ENCODE measurements at places on chromosomes 11 and 22.

DNA sequence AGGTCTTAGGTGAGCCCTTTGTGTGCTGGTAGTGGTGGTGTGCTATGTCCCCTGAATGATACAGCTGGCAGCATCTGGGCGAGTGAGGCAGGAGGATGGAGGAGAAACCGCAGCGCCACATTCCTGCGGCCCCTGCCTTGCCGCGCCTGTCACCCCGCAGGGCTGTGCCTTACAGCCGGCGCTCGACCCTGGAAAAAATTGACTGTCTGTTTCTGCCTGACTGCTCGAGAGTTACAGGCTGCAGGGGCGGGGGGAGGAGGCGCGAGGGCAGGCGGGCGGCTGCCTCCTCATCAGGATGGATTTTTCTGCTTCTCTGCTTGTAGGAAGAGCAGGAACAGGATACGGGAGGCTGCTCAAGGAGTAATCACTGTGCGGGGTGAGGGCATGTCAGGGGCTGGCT, 443.4 kb downstream of the MIAT start:
- no peak for DNase-seq

DNA sequence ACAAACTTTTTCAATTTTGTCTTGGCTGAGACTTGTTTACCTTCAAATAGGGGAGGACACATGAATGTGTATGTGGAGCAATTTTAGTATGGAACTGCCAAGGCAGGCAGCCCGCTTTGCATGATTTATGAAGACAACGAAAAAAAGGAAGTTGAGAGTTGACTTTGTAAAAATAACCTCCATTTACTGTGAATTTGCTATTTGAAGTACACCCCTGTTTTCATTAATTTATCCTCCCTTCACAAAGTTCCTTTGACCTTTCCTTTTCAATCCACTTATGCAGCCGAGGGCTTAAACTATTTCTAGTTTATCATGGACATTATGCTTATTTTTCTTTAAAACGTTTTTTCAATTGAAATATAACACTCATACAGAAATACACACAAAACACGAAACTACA, 369.6 kb upstream of the CADM1 start:
- no peak for DNase-seq

- DNase-seq, result no peak
Measured at GRCh38 chr22:23234409-23235161, 54.3 kb downstream of the BCR start.

- DNase-seq, result no peak
Measured at GRCh38 chr11:64605656-64606585, 14.9 kb downstream of the SLC22A12 start.

- no peak for DNase-seq
Measured at GRCh38 chr11:93020248-93021046, 51.0 kb downstream of the MTNR1B start.

DNA sequence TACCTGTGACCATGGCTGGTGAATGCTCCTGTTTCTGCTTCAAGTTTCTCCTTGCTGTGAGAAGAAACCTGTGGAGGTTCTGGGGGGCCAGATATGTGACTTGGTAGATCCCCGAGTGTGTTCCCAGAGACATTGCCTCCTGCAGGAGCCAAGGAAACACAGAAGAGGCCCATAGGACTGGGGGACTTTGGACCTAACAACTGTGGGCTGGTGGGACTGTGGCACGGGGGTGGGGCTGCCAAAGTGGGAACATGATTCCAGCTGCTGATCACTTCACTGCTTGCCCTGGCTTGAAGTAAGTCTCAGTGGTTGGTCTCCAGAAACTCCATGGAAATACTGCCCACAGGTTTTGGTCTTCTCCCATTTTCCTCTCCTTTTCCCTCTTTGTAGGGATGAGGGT, 4.1 kb upstream of the NR1H3 start:
- no peak for DNase-seq

- peak; percentile 83 for DNase-seq
Measured at GRCh38 chr11:65856689-65857499, 1.1 kb downstream of the CFL1 start.

DNA sequence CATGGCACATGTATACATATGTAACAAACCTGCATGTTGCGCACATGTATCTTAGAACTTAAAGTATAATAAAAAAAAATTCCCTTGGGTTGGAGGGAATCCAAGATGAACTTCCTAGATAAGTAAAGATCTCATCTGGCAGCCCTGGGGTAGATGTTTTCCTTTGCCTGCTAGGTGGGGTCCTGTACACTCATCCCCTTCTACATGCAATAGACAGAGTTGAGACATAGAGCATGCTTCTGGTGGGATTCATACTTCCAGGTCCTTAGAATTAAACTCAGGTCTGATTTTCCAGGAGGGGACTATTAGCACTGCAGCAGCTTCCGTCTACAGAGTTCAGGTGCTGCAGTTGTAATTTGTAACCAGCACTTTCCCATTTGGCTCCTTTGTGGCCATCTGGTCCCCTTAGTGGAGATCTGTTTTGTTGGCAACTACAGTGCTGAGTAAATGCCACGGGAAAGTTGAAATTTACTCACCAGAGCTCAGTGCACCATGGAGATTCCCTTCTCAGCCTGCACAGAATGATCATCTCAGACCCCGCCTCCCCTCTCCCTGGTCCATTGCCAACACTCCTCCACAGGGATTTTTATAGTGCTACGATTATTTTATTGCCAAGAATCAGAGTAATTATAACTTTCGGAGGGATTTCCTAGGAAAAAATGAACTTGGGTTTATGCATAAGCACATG, 220.1 kb upstream of the E2F8 start:
- DNase-seq, result no peak

GRCh38 chr11:88814076-88814475, 251.7 kb downstream of the GRM5 start:
- DNase-seq, result no peak

DNA sequence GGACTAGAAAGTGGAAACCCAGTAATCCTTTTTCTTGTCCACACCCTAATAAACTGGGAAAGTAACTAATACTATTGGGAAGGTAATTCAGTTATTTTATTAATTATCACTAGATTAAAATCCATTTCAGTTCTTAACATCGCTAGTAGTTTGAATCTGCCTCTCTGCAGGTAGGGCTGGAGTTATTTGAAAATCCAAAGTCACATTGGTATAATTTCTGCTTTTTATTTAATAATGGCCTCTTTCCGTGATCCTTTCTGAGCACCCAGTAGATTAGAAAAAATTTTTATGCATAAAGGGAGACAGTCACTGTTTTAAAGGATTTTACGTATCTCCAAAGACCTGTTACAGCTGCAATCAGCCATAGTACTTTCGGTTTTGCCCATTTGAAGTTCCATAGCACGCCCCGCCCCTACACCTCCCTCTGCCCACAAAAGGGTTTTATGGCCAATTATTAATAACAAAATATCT, 605 bp upstream of the COPB1 start:
- DNase-seq, result no peak

DNA sequence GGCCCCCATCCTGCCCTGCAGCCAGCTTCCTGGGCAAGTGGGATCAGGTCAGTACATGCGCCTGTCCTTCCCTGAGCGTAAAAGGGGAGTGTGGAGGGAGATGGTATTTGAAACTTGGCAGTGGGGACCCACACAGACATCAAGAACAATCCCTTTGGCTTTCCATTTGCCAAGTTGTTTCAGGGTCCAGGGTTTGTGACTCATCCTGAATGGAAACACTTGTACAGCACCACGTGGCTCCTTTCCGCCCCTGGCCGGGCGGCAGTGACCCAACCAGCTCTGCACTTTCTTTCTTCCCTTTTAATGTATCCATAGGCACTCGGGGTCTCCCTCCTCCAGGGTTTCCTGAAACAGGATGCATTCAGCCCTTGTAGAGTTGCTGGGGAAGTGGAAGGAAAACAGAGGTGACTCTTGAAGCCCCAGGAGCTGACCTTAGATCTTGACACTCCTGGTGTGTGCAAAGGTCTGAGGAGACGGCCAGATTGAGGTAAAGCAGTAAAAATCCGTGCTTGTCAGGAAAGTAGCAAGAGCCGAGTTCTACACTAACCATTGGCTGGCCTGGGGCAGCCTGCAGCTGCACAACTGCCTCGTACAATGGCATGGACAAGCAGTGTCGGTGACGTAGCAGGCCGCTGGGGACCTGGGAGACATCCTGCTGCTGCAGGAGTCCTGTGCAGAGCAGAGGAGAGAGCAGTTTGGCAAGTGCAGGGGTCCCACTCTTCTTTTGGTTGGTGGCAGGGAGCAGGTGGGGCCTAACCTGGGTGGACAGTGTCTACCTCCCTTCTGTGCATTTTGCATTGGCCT, 189.8 kb downstream of the SNX19 start:
- DNase-seq, result no peak

DNA sequence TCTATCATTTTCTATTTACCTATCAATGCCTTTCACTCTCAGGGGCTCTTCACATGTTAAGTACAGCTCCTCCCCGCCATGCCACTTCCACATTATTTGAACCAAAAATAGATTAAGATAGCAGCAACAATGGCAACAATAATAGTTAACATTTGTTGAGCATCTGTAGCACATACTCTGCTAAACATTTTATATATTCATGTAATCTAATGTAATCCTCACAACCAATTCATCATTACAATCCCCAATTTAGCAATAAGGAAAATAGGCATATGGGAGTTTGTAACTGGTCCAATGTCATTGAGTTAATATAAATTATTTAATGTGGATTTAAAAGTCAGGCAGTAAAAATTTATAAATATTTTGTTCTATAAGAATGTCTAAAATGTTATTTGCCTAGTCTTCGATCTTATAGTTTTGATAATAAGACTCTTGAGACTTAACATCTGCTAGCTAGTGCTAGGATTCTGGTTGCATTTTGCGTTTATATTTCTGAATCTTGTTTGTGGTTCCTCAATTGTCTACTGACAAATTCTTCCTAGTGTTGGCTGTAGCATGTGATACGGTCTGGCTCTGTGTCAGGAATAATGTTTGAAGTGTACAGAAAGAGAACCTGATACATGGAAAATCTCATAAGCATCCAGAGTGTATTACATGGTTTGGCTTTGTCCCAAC, 621.5 kb upstream of the LUZP2 start:
- no peak for DNase-seq

All from activated naive CD4-positive, alpha-beta T cell (primary cell).